ENCODE measurements at places on chromosomes 5 and 9. TPM values are rescaled to one million over a fixed set of nuclear protein-coding genes. Genes with fewer than 3 reads are reported as not detected.

Gene PCDHGC4
- 2.2 TPM for total RNA-seq

Gene SOX30
- 0.09 TPM for total RNA-seq

Gene SPINK13
- total RNA-seq = not detected

DNA sequence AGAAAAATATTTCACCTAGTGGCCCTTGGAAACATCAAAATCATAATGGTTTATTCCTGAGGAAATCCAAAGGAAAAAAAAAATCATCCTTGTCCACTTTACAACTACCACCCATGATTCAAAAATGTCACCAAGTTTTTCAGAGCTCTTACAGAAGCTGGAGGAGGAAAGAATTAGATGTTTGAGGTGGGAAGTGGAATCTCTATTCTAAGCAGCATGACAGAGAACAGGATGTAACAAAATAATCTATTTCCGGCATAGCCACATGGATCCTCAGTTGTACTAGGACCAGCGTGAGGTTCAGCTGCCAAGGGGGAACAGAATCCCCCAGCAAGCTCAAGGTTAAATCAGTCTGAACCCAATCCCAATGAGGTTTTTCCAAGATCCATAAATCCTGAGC, 40.2 kb downstream of the FBXW11 start:
- H3K4me3 ChIP-seq = no peak overlapping the region
- DNase-seq = no peak
- H3K27me3 ChIP-seq = no peaks in the 10 kb centered on the region
- H3K4me1 ChIP-seq = peaks cover 41% of the 10 kb centered on the region
- H3K36me3 ChIP-seq = no peaks in the 10 kb centered on the region

GRCh38 chr5:95791751-95792150, 30.8 kb downstream of the GLRX start:
- DNase-seq = no peak
- peaks cover 14% of the 10 kb centered on the region for H3K36me3 ChIP-seq
- H3K27ac ChIP-seq = no peak overlapping the region
- H3K4me3 ChIP-seq = no peak overlapping the region

GRCh38 chr9:119903851-119904250, 534.6 kb upstream of the BRINP1 start:
- H3K27ac ChIP-seq = no peak overlapping the region
- H3K36me3 ChIP-seq = no peaks in the 10 kb centered on the region
- no peak overlapping the region for H3K4me3 ChIP-seq
- no peaks in the 10 kb centered on the region for H3K27me3 ChIP-seq
- no peaks in the 10 kb centered on the region for H3K4me1 ChIP-seq
- no peak for DNase-seq

DNA sequence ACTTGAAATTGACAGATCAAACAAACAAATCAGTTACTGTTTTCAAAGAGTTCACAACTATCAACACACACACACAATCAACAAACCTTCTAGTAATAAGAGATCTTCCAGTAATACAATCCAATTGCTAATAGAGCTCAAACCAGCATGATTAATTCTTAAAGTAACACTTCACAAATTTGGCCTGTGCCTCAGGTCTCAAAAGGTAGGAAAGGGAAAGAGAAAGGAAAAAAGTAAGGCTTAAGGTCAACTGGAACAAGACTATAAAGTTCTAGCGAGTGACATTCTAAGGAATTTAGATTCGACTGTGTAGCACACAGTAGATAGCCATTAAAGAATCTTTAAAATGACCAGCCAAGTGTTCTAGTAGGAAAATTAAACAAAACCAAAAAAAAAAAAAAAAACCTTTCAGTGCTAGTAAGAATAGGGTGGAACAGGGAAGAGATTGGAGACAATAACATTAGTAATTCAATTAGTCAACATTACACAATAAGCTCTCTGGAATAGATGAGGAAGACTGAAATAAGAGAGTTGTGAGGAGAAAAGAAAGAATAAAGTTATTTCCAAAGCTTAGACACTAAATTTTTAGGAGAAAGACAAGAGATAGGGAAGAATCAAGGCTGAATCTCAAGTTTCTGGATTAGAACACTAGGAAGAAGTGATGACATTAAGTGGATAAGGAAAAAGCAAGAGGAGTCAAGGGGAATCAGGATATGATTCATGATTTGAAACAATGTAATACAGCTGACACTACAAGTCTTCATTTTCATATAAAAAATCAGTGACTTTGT, 86.1 kb downstream of the FBXL17 start:
- no peak for DNase-seq
- H3K36me3 ChIP-seq = no peaks in the 10 kb centered on the region
- H3K4me1 ChIP-seq = peaks cover 13% of the 10 kb centered on the region
- H3K4me3 ChIP-seq = no peak overlapping the region

- H3K27ac ChIP-seq = no peak overlapping the region
- H3K4me1 ChIP-seq = no peaks in the 10 kb centered on the region
- H3K27me3 ChIP-seq = no peaks in the 10 kb centered on the region
- no peak for DNase-seq
- H3K36me3 ChIP-seq = no peaks in the 10 kb centered on the region
Observed at GRCh38 chr9:78775696-78776295, 478.9 kb downstream of the PSAT1 start.

- no peaks in the 10 kb centered on the region for H3K27me3 ChIP-seq
- peaks cover 27% of the 10 kb centered on the region for H3K4me1 ChIP-seq
- H3K27ac ChIP-seq = peak overlapping the region; percentile 72
- no peak for DNase-seq
- H3K36me3 ChIP-seq = peaks cover 5% of the 10 kb centered on the region
Observed at GRCh38 chr9:77807281-77807683, 159.2 kb upstream of the GNA14 start.

DNA sequence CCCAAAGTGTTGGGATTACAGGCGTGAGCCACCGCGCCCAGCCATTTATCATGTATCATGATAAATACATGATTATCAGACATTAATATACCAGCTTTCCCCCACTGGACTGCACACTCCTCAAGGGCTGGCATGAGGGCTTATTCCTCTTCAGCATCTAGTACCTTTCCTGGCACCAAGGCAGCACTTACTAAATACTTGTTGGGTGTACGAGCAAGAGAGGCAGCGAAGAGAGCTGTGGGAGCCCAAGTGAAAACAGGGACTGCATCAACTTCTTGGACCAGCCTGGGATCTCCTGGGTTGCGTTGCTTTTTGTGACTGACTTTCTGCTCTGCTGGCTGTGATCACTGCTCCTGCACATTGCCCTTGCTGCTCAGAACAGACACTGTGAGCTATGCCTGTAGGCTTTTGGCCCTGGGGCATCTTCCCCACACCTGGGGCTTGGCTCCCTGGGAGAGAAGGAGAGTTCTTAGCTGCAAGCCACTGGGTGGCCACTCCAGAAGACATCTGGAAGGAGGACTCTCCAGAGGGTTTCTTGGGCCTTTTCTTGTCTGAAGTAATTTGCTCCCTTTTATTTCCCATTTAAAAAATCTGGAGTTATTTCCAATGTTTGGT, 224.3 kb downstream of the NR3C1 start:
- no peak overlapping the region for H3K4me3 ChIP-seq
- H3K4me1 ChIP-seq = peaks cover 25% of the 10 kb centered on the region
- H3K27me3 ChIP-seq = no peaks in the 10 kb centered on the region
- peaks cover 19% of the 10 kb centered on the region for H3K36me3 ChIP-seq
- no peak overlapping the region for H3K27ac ChIP-seq
- DNase-seq = no peak

GRCh38 chr5:177390363-177391300, 6.4 kb downstream of the SLC34A1 start:
- peak; percentile 95 for DNase-seq
- H3K27ac ChIP-seq = peak overlapping the region; percentile 82
- H3K4me3 ChIP-seq = peak overlapping the region; percentile 51
- H3K27me3 ChIP-seq = no peaks in the 10 kb centered on the region
- H3K36me3 ChIP-seq = peaks cover 19% of the 10 kb centered on the region

DNA sequence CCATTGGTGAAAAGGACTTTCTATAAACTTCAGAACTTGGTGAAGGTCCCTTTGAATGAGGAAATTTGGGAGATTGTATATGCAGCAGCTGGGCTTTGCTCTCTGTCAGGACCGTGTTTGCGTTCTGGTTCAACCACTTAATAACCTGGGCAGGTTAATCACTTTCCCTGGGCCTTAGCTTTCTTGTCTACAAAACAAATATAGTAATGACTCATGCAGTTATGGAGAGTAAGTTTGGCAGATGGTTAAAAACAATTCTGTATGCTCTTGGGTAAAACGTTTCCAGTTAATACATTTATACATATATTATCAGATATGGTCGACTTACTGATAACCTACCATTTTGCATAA, 197.0 kb downstream of the ARHGEF28 start:
- H3K4me3 ChIP-seq = no peak overlapping the region
- no peaks in the 10 kb centered on the region for H3K27me3 ChIP-seq
- peaks cover 44% of the 10 kb centered on the region for H3K4me1 ChIP-seq
- peak; percentile 59 for DNase-seq
- no peak overlapping the region for H3K27ac ChIP-seq
- H3K36me3 ChIP-seq = peaks cover 39% of the 10 kb centered on the region

DNA sequence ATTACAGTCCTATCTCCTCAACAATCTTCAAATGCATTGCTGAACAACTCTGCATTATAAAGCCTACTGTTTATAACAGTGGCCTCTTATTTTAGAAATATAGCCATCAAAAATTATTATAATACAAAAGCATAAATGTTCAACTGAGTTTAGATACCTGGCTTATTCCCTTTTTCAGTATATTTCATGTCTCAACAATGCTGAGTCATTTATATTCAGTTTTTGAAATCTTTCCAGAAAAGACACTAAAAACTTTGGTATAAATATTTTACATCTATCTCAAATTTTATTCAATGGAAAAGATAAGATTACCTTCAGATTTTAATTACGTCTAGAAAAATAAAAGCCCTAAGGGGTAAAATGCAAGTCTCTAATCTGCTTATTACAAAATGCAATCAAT, 37.9 kb downstream of the LURAP1L start:
- H3K4me3 ChIP-seq = peak overlapping the region; percentile 15
- no peak for DNase-seq
- H3K4me1 ChIP-seq = peaks cover 57% of the 10 kb centered on the region
- H3K27me3 ChIP-seq = no peaks in the 10 kb centered on the region
